ENCODE measurements at places on chromosomes 3 and 15. TPM values are rescaled to one million over a fixed set of nuclear protein-coding genes. Genes with fewer than 3 reads are reported as not detected.

The SPATA12 gene
- total RNA-seq: 0.14 TPM

The SNX33 gene
- total RNA-seq: 5.8 TPM

The VPS33B gene
- total RNA-seq: 7.5 TPM

The HRG gene
- not detected for total RNA-seq

The AADAC gene
- total RNA-seq: 0.08 TPM

The AMOTL2 gene
- 23.0 TPM for total RNA-seq

The SLC28A2 gene
- not detected for total RNA-seq

All from H4 (cell line).